ENCODE measurements at places on chromosomes 7 and 10.

GRCh38 chr7:12741951-12742575, 54.6 kb downstream of the ARL4A start:
- no peak overlapping the region for H3K4me3 ChIP-seq
- no peaks in the 10 kb centered on the region for H3K36me3 ChIP-seq
- H3K4me1 ChIP-seq = no peaks in the 10 kb centered on the region
- DNase-seq = no peak
- H3K27ac ChIP-seq = no peak overlapping the region
- H3K27me3 ChIP-seq = no peaks in the 10 kb centered on the region

GRCh38 chr7:47866120-47866519, 82.1 kb downstream of the PKD1L1 start:
- DNase-seq = no peak
- no peak overlapping the region for H3K27ac ChIP-seq
- no peaks in the 10 kb centered on the region for H3K4me1 ChIP-seq
- no peak overlapping the region for H3K4me3 ChIP-seq
- H3K27me3 ChIP-seq = no peaks in the 10 kb centered on the region
- no peaks in the 10 kb centered on the region for H3K36me3 ChIP-seq

GRCh38 chr7:148232784-148233183, 357.8 kb upstream of the C7orf33 start:
- no peak for DNase-seq
- no peaks in the 10 kb centered on the region for H3K27me3 ChIP-seq
- no peaks in the 10 kb centered on the region for H3K4me1 ChIP-seq
- no peaks in the 10 kb centered on the region for H3K36me3 ChIP-seq
- no peak overlapping the region for H3K4me3 ChIP-seq
- H3K27ac ChIP-seq = no peak overlapping the region

GRCh38 chr7:37923996-37924395, 3.6 kb downstream of the EPDR1 start:
- H3K4me1 ChIP-seq = no peaks in the 10 kb centered on the region
- no peak overlapping the region for H3K4me3 ChIP-seq
- no peaks in the 10 kb centered on the region for H3K36me3 ChIP-seq

- no peak for DNase-seq
- H3K36me3 ChIP-seq = no peaks in the 10 kb centered on the region
- H3K27ac ChIP-seq = no peak overlapping the region
- no peaks in the 10 kb centered on the region for H3K4me1 ChIP-seq
- H3K4me3 ChIP-seq = no peak overlapping the region
- H3K27me3 ChIP-seq = no peaks in the 10 kb centered on the region
Observed at GRCh38 chr10:73858750-73859427, 15.5 kb downstream of the CAMK2G start.

All from breast epithelium (tissue), 4 donors.